ENCODE measurements at places on chromosomes 6 and 20. TPM values are rescaled to one million over a fixed set of nuclear protein-coding genes. Genes with fewer than 3 reads are reported as not detected.

DNA sequence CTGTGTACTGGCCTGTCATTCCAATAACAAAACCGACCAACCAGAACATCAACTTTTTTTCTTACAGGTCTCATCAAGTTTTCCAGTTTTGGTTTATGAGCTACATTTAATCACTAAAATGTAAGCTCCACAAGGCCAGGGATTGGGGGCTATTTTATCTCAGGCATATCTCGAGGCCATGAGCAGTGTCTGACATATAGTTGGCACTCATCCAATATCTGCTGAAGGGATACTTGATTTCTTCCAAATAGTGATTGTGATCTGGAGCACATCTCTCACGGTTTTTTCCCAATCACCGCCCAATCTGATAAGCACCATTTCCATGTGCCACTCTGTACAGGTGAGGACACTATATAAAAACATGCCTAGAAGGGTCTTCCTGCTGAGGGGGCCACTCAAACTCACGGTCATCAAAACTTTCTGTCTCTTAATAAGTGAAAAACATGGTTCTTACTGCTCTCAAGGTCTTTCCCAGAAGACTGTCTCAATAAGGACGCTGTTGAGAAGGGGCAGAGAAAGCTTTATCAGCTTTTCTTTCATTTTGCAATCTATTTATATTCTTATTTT lies 65.5 kb downstream of the MAN1A1 start:
- H3K36me3 ChIP-seq = no peaks in the 10 kb centered on the region
- no peaks in the 10 kb centered on the region for H3K4me1 ChIP-seq
- H3K27me3 ChIP-seq = no peaks in the 10 kb centered on the region
- no peak overlapping the region for H3K4me3 ChIP-seq
- peak; percentile 4 for DNase-seq

DNA sequence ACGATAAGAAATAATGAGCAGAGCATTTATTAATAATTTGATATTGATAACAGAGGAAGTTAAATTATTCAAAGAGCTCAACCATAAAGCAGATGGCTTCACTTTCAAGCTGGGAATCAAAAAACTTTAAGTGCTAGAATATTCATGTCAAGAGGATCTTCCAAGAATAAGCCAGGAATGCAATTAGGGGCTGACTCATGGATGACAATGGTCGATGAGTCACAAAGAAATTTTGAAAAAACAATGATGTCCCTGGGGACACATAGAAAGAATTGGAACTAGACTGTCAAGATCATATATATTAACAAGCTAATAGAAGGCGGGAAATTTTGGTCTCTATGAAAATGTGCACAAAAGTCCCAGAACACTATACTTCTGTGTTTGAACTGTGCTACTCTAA lies 304.1 kb downstream of the LAMA2 start:
- no peak overlapping the region for H3K27ac ChIP-seq
- no peaks in the 10 kb centered on the region for H3K27me3 ChIP-seq
- DNase-seq = peak; percentile 84
- peaks cover 24% of the 10 kb centered on the region for H3K4me1 ChIP-seq

- H3K4me3 ChIP-seq = no peak overlapping the region
- no peaks in the 10 kb centered on the region for H3K36me3 ChIP-seq
- DNase-seq = no peak
- H3K27me3 ChIP-seq = no peaks in the 10 kb centered on the region
These were observed 566.8 kb downstream of the TFAP2A start for GRCh38 chr6:9848094-9848493.

- DNase-seq = no peak
- H3K27me3 ChIP-seq = no peaks in the 10 kb centered on the region
- H3K36me3 ChIP-seq = no peaks in the 10 kb centered on the region
- no peak overlapping the region for H3K4me3 ChIP-seq
- H3K27ac ChIP-seq = no peak overlapping the region
- H3K4me1 ChIP-seq = peaks cover 16% of the 10 kb centered on the region
These were observed 38.5 kb downstream of the RIPOR3 start for GRCh38 chr20:50652702-50653294.

DNA sequence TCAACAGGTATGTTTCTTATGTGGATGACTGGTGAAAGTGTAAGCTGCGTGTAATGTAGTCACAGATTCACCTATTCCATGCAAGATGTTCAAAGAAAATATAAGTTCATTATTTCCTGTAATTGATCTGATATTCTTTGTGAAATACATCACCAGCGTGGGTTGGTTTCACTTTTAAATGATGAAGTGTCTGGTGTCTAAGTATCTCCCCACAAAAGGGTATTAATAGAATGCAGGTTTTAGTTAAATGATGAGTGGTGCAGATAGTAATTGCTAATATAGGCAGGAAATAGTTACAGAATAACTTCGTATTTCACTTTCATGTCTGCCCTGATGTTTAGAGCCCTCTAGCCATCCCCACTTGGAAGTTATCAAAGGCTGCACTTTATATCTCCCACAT lies 22.2 kb downstream of the PGBD1 start:
- H3K36me3 ChIP-seq = no peaks in the 10 kb centered on the region
- DNase-seq = no peak
- H3K27me3 ChIP-seq = no peaks in the 10 kb centered on the region
- H3K27ac ChIP-seq = no peak overlapping the region

- H3K27ac ChIP-seq = no peak overlapping the region
- no peaks in the 10 kb centered on the region for H3K4me1 ChIP-seq
- H3K4me3 ChIP-seq = no peak overlapping the region
- no peaks in the 10 kb centered on the region for H3K27me3 ChIP-seq
- DNase-seq = no peak
These were observed 48.4 kb upstream of the IYD start for GRCh38 chr6:150320442-150320841.

- no peaks in the 10 kb centered on the region for H3K36me3 ChIP-seq
- H3K4me1 ChIP-seq = peaks cover 20% of the 10 kb centered on the region
- H3K4me3 ChIP-seq = no peak overlapping the region
- no peak for DNase-seq
- no peaks in the 10 kb centered on the region for H3K27me3 ChIP-seq
- no peak overlapping the region for H3K27ac ChIP-seq
These were observed 156.8 kb upstream of the MLN start for GRCh38 chr6:33960345-33961313.

Gene PXT1
- total RNA-seq = 0.13 TPM

- peaks cover 9% of the 10 kb centered on the region for H3K4me1 ChIP-seq
- no peaks in the 10 kb centered on the region for H3K36me3 ChIP-seq
- no peak for DNase-seq
- no peaks in the 10 kb centered on the region for H3K27me3 ChIP-seq
These were observed 169.5 kb upstream of the THEMIS start for GRCh38 chr6:128070406-128070805.

DNA sequence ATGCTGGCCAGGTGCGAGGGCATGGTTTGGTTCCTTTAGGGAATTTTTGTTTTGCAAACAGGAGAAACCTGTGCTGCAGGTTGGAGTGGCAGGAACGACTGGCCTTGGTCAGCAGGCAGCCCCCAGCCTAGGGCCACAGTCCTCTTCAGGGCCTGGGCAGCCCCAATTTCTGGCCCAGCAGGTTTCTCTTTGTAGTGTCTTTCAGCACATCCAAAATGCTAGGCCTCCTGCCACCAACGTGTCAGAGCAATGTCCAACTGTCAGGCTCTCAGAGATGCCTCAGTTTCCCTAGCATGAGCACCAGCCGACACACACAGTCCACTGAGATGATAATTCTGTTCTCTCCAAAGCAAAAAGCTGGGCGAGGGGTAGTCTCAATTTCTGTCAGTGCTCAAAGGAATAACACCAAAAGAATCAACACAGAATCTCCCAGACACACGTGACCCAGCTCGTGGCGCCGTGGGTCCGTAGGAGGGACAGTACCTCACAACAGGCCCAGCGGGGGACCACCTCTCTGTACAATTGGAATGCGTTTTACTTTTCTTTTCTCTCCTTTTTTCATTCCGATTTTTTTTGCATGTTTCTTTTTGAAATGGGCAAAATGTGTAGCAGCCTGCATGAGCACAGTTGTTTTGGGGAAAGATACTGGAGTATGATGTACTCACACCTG lies 125.9 kb downstream of the TAF4 start:
- peaks cover 13% of the 10 kb centered on the region for H3K27me3 ChIP-seq
- H3K36me3 ChIP-seq = no peaks in the 10 kb centered on the region
- H3K27ac ChIP-seq = no peak overlapping the region
- no peaks in the 10 kb centered on the region for H3K4me1 ChIP-seq
- DNase-seq = no peak
- H3K4me3 ChIP-seq = no peak overlapping the region

DNA sequence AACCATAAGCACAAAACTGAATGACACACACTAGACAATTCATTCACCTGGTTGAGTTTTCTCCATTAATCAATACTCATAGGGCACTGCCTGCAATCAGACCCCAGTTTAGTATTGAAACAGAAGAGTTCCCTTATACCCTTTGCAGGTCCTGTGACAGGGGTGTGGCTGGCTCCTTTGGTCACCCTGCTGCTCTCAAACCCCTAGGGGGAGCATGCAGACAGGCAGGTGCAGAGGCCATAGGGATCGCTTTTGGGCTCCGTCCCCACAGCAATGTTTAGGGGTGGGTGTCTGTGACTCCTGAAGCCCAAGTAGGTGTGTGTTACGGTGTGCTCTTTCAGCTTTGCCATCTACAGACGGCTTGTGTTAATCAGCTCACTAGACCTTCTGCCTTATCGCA lies 210.4 kb downstream of the CENPW start:
- no peak overlapping the region for H3K27ac ChIP-seq
- no peak for DNase-seq
- no peaks in the 10 kb centered on the region for H3K36me3 ChIP-seq
- no peak overlapping the region for H3K4me3 ChIP-seq
- H3K27me3 ChIP-seq = no peaks in the 10 kb centered on the region

DNA sequence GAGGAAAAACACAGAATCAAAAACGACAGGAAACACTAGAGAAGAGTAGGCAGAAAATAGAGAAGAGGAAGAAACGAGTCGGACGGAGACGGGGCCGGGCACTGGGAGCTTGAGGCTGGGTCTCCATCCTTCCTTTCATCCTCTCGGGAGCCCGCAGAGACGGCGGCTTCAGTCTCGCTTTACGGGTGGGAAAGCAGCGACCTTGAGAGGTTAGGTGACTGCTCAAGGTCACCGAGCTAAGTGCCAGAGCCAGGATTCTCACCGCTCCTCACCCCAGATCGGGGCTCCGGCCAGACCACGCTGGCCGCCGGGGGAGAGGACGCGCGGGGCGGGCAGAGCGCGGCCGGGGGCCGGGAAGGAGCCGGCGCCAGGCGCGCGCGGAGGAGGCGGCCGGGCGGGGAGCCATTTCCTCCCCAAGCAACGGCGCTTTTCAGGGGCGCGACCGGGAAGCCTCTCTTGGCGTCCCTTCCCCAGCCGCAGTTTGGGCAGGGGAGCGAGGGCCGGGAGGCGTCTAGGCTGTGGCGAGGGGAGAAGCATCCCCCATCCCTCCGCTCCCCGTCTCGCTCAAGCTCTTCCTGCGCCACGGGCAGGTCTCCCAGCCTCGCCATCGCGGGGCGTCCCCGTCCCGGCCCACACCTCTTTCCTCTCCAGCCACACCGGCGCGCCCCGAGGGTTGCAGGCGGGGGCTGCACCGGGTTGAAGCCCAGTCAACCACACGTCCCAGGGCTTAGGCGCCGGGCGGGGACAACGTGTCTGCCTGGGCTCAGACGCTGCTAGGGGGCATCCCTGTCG lies 24.1 kb upstream of the MAP3K7 start:
- H3K4me3 ChIP-seq = peak overlapping the region; percentile 67
- H3K27ac ChIP-seq = no peak overlapping the region
- no peaks in the 10 kb centered on the region for H3K36me3 ChIP-seq

Gene FAM209B
- total RNA-seq = 0.81 TPM

Gene FOXQ1
- not detected for total RNA-seq

- no peak for DNase-seq
- no peak overlapping the region for H3K4me3 ChIP-seq
- H3K27ac ChIP-seq = no peak overlapping the region
- H3K27me3 ChIP-seq = no peaks in the 10 kb centered on the region
- no peaks in the 10 kb centered on the region for H3K4me1 ChIP-seq
These were observed 78.1 kb downstream of the MMUT start for GRCh38 chr6:49384904-49385303.

- H3K4me3 ChIP-seq = no peak overlapping the region
- H3K27ac ChIP-seq = no peak overlapping the region
- H3K4me1 ChIP-seq = no peaks in the 10 kb centered on the region
- no peaks in the 10 kb centered on the region for H3K27me3 ChIP-seq
- DNase-seq = no peak
These were observed 18.8 kb downstream of the HLA-E start for GRCh38 chr6:30507849-30508827.

Gene SLC26A8
- total RNA-seq = not detected

Gene TUBB2A
- 112 TPM for total RNA-seq

- no peaks in the 10 kb centered on the region for H3K36me3 ChIP-seq
- H3K4me1 ChIP-seq = no peaks in the 10 kb centered on the region
- no peak overlapping the region for H3K4me3 ChIP-seq
- DNase-seq = peak; percentile 1
- H3K27ac ChIP-seq = no peak overlapping the region
These were observed 208.6 kb upstream of the MCHR2 start for GRCh38 chr6:100202417-100203194.

DNA sequence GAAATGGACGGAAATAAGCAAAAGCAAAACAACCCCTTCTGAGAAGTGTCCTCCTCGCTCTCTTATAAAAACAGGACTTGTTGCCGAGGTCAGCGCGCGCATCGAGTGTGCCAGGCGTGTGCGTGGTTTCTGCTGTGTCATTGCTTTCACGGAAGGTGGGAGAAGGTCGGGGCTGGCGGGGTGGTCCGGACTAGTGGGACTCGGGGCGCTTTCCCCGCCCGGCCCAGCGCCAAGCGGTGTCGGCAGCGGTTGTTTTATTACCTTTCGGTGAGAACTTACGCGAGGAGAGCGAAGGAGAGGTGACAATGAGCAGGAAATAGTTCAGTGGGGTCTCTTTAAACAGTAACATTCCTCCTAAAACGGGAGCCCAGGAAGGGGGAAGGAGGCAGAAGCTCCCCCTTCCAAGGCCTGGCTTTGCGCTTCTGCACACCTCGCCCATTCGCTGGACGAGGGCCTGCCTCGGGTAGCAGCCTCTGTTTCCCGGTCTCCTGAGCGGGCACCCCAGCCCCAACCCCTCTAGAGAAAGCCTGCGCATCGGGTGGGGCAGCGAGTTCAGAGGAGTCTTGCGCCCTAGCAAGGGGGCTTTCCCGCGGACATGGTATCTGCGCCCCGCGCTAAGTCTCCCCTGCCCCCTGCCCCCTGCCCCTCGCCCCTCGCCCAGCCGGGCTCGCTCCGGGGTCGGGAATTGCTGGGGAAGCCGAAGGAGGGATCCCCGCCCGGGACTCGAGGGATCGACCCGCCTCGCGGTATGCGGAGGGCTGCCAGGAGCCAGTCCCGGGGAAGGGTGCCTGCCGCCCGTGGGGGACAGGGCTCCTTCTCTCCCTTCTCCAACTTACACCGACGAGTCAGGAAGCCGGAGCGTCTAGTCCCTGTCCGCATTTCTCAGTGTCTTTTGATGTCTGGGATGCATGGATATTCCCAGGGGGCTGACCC lies 1.2 kb upstream of the TBXT start:
- H3K36me3 ChIP-seq = no peaks in the 10 kb centered on the region
- peak overlapping the region; percentile 35 for H3K4me3 ChIP-seq
- H3K4me1 ChIP-seq = peaks cover 14% of the 10 kb centered on the region
- no peak overlapping the region for H3K27ac ChIP-seq
